Tracheal epithelial cell (primary cell): ENCODE measurements at places on chromosomes 5 and 9. TPM values are rescaled to one million over a fixed set of nuclear protein-coding genes. Genes with fewer than 3 reads are reported as not detected.

The C1QTNF3 gene
- total RNA-seq, result 0.43 and 0.48 TPM in 2 replicates

The GCNT4 gene
- 3.6 and 4.7 TPM in 2 replicates for total RNA-seq

The C7 gene
- total RNA-seq, result under 0.01 TPM in 1 of 2 replicates, not detected in the other

The ZNG1E gene
- total RNA-seq, result 18.8 and 28.4 TPM in 2 replicates

The IL17B gene
- 0.48 TPM in 1 of 2 replicates, not detected in the other for total RNA-seq

The CCL28 gene
- total RNA-seq, result 2.6 and 13.3 TPM in 2 replicates

The GPR107 gene
- total RNA-seq, result 19.3 and 21.1 TPM in 2 replicates
